ENCODE measurements at places on chromosomes 5 and 9.

DNA sequence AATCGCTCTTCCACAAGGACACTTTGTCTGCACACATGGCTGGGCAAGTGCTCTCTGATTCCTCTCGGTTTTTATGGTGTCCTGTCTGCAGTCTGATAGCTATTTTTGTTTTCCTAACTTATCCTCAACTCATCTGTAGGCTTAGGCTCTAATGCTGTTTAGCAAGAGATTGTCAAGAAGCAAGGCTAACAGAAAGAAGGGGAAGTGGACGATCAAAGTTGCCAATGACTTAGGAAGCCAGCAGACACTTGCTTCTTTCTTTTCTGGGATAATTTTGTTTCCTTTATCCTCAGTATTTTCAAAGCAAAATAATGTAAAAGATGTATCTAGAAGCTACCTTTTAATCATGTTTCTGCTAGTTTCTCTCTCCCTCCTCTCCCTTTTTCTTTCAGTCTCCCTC, 130.7 kb downstream of the PRKACG start:
- no peak for DNase-seq

- DNase-seq: no peak
These were observed 383.7 kb upstream of the TRPC7 start for GRCh38 chr5:136749016-136749415.

GRCh38 chr5:38926121-38926520, 80.3 kb downstream of the OSMR start:
- DNase-seq: no peak

GRCh38 chr5:150255659-150256409, 33.7 kb downstream of the CAMK2A start:
- DNase-seq: no peak

GRCh38 chr5:102048940-102049339, 247.1 kb downstream of the SLCO4C1 start:
- DNase-seq: no peak

GRCh38 chr5:54446379-54446732, 9.1 kb upstream of the HSPB3 start:
- no peak for DNase-seq

GRCh38 chr5:88718736-88719135, 164.2 kb downstream of the MEF2C start:
- no peak for DNase-seq

DNA sequence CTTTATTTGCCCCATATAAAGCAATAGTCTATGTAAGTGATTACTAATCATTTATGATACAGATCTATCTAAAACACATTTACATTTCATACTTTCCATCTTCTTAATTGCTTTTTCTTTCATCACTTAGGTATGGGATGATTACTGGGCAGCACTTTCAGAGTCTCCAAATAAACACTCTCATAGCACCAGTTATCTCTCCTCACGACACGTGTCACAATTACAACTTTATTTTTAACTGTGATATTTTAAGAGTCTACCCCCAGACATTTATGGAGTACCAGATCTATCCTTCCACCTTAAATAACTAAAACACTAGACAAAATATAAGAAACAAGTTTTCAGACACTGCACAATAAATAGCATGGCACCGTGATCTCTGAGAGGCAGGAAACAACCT, 32.9 kb downstream of the HOMER1 start:
- no peak for DNase-seq

- no peak for DNase-seq
These were observed 57.7 kb downstream of the CYSTM1 start for GRCh38 chr5:140232731-140233130.
